ENCODE measurements at places on chromosomes 12 and 14.

DNA sequence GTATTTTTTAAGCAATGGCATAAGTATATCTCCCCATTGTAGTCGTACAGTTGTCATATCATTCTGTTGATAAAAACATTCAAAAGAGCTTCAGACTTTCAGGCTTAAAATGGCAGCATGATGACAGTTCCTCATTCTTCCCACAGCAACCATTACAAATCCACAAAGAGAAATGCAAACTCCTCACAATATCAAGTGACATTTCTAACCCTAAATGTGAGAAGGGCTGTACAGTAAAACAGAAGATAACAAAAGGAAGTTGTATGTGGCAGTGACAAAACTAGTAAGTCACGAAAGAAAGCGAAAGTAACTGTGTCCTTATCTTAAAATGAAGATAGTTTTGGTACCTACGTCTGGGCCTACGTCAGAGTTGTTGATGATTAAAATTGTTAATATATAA is 46.7 kb downstream of the GXYLT1 start:
- DNase-seq, result no peak

GRCh38 chr12:49944046-49944445 is 6.5 kb upstream of the AQP2 start:
- DNase-seq, result no peak

DNA sequence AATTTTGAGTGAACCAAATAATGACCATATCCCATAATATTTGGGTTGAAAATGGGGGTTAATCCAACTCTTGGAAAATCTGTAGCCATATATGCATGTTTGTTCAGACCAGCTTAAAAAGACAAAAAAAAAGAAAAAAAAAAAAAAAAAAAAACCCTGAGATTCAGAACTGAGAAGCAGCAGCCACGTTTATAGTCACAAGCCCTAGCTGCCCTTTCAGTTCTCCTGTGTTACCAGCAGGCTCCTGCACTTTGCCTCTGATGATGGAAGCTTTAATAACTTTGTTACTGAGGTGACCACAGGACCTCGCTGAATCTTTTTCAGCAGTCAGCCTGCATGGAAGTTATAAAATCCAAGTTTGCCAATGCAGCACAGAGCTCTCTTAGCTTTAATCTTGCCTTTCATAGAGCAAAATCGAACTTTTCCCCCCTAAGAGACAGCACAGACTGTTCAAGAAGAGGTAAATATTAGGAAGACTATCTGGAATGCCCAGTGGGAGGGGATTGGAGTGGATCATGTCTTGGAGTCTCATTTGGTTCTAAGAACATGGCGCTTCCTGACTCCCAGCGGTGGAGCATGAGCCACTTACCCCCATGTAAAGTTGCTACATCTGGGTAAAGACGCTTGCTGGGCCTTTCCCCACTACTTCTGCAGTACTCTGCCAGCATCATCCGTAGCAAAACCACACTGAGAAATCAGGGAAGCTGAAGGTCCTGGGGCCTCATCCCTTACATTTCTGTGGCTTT is 20.6 kb downstream of the GNG2 start:
- no peak for DNase-seq

- no peak for DNase-seq
These were observed 141.9 kb downstream of the BICD1 start for GRCh38 chr12:32248441-32249140.

- no peak for DNase-seq
These were observed 18.5 kb upstream of the CCDC175 start for GRCh38 chr14:59595071-59595470.

DNA sequence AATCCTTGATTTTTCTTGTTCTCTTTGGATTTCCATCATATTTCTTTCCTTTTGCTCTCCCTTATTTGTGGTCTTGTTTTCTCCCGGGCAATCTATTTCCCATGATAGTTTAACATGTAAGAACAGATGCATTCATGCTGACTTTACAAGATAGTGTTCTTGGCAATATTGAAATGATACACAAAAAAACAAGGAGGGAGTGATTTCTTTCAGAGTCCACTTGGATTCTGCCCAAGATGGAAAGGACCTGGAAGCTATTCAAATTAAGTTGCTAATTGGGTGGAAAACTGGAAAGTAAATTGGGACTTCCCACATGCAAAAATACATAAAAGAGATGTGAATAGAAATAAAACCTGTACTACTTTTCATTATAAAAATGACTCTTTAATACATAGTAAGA is 14.4 kb upstream of the YARS2 start:
- no peak for DNase-seq

DNA sequence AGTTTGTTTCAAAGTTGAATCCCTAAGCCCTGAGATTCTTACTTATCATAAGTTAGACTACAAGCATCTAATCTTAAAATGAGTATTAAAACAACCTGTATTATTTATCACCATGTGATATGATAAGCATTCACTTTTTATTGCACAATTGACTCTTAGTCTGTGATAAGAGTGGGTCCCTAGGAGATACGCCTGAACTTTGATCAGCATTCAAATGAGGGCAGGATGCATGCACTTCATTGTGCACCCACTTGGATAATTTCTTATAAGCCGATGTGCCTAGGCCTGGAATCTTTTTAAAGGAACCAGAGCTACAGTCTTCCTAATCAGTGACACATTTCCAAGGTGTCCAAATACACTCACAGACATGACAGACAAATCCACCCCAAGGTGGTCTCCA is 31.4 kb upstream of the SPTLC2 start:
- DNase-seq, result no peak

- no peak for DNase-seq
These were observed 347 bp downstream of the SYNDIG1L start for GRCh38 chr14:74425525-74426201.

- DNase-seq, result no peak
These were observed 16.2 kb downstream of the OTX2 start for GRCh38 chr14:56794088-56794556.

- no peak for DNase-seq
These were observed 17.8 kb upstream of the OXA1L start for GRCh38 chr14:22748631-22749068.

- DNase-seq, result no peak
These were observed 508.6 kb downstream of the FLRT2 start for GRCh38 chr14:86038387-86039042.

DNA sequence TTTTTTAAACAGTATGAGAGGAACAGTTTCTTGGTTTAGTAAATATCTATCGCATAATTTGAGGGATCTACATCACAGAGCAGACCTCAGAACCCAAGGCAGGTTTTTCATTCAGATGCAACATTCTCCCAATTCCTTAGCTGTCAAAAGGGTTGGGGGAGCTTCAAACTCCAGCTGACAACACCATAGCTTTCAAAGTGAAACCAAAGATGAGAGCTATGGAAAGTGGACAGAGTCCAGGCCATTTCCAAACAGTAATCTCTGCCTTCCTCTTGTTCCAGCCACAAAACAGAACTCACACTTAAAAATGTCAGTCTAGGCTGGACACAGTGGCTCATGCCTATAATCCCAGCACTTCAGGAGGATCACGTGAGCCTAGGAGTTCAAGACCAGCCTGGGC is 87.8 kb downstream of the SPRING1 start:
- DNase-seq, result no peak

DNA sequence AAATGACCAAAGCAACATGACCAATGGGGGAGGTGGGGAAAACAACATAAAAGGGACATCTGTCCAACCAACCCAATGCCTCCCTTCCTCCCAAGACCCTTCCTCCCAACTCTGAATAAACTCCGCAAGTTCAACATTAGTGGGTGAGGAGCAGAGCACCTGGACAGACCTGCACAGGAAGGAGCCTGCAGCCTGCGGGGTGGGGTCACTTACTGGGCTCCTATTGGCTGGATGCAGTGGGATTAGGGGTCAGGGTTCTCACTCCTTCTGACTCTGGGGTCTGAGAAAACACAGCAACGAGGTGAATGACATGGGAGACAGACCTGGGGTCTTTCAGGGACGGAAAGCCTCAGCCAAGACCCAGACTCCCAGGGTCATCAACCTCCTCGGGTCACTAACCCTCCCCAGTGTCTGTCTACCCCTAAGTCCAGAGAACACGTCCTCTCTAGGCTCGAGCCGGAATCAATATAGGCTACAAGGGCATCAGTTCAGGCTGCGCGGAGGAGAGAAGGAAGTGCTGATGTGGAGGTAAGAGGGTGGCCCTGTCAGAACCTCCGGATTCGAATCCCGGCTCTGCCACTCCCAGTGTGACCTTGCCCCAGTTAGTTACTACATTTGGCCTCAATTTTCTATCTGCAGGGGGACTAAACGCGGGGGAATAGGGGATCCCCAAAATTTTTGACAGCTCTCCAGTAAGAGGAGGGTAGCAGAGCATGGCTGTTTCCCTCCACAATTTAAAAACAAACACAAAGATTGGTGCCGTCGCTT is 860 bp downstream of the NDRG2 start:
- DNase-seq, result no peak

DNA sequence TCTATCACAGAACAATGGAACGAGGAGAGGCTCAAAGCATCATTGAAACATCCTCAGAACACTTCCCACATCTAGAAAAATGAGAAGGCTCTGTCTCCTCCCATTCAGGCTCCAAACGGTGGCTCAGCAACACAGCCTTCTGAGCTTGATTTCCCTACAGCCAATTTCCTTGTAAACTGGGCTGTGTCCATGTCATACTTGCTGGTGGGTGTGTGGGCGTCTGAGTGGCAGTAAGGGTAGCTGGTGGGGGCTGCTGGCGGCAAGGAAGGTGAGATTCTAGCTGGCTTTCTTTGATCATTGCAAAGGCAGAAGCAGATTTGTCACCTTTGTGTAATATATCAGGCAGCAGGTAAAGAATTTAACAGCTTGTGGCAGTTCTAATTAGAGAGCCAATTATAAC is 163.7 kb downstream of the CALM1 start:
- DNase-seq, result no peak

- DNase-seq, result no peak
These were observed 372 bp upstream of the DPF3 start for GRCh38 chr14:72894323-72894622.

- no peak for DNase-seq
These were observed 14.7 kb upstream of the POC1B start for GRCh38 chr12:89540586-89540985.

DNA sequence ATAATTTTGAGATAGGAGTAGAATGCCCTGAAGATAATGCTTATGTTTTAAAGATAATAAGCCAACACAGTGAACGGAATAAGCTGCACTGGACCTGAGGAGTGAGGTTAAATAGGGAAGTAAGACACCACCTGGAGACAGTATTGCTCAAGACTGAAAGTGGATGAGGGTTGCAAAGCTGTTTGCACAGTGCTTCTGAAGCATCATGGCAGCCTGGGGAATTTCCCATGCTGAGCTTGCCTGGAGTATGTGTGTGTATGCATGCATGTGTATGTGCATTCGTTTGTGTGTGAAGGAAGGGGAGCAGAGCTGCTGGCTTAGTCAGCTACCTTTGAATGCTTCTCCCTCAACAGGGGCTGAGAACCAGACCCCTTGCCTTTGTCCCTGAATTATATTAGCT is 35.8 kb downstream of the BHLHE41 start:
- DNase-seq, result no peak

GRCh38 chr14:29144621-29145020 is 378.0 kb downstream of the FOXG1 start:
- DNase-seq, result no peak

GRCh38 chr12:5870183-5870582 is 74.9 kb downstream of the ANO2 start:
- no peak for DNase-seq

GRCh38 chr12:71947645-71948105 is 9.0 kb downstream of the TPH2 start:
- DNase-seq, result no peak

GRCh38 chr14:94110552-94111181 is at the start of gene IFI27:
Gene IFI27, plus strand, starts transcription at chr14:94110736.
- DNase-seq, result no peak

GRCh38 chr14:95463171-95463901 is 53.1 kb downstream of the SYNE3 start:
- no peak for DNase-seq

- DNase-seq, result no peak
These were observed 131.3 kb downstream of the KTN1 start for GRCh38 chr14:55711175-55711811.

- no peak for DNase-seq
These were observed 15.8 kb downstream of the TCTN2 start for GRCh38 chr12:123686636-123687190.

GRCh38 chr14:51093371-51094281 is 1.3 kb downstream of the TRIM9 start:
- DNase-seq, result peak; percentile 13

DNA sequence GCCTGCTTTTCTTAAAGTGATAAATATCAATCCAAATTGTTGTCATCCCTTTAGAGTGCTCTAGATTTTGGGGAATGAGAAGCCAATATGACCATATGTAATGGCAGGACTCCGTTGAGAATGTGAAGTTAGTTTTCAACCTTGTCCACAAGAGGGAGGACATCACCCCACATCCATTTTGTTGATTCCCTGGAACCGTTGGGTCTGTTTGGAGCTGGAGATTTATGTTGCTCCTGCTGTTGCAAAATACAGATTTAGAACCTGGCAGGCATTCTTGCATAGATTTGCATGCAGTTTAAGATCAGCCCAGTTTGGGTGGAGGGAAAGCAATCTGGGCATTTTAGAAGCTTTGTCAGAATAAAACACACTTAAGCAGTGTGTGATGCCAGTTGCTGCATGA is 620.1 kb downstream of the NRXN3 start:
- DNase-seq, result no peak

Measured in stimulated activated CD8-positive, alpha-beta memory T cell treated with anti-CD3 and anti-CD28 coated beads, Interleukin-7, amount 100 ng/mL, for 48 hours (primary cell).